IMR-90 (cell line): ENCODE measurements at places on chromosomes 2 and 18.

DNA sequence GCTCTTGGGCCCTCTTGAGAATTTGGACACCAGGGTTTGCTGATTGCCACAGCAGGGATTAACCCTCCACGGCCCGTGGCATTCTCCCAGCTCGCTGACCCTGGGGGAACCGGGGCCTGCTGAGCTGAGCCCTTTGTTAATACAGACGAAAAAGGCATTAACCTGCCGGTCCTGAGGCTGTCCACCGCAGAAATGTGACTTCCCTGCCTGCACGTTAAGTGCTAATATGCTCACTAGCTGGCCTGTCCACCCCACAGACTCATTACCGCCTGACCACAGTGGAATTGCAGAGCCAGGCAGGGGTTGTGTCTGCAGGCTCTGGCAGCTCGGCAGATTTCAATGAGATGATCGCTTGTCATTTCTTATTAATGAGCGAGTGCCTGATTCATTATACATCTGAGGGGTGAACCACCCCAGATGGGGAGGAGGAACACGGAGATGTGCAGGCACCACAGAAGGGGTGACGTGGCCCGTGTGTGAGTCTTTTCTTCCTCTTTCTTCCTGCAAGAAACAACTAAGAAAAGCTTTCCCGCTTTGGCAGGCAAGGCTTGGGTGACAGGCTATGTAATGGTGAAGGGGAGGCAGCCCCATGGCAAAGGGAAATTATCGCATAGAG, 126.0 kb downstream of the GLI2 start:
- peak; percentile 66 for DNase-seq

DNA sequence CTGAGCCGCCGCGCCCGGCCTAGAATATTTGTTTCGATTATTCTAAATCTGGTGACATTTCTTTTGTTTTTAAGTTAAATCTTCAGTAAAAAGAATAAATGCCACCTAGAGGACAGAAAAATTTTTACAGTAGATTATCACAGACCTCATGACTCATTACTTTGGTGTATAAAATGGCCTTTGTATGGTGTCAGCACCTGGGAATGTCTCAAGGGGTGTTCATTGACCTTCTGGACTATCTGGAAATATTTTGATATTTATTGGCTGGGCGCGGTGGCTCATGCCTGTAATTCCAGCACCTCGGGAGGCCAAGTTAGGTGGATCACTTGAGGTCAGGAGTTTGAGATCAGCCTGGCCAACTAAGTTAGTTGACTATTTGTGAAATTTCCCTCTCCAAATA, 30.3 kb upstream of the SLC30A6 start:
- peak; percentile 80 for DNase-seq

DNA sequence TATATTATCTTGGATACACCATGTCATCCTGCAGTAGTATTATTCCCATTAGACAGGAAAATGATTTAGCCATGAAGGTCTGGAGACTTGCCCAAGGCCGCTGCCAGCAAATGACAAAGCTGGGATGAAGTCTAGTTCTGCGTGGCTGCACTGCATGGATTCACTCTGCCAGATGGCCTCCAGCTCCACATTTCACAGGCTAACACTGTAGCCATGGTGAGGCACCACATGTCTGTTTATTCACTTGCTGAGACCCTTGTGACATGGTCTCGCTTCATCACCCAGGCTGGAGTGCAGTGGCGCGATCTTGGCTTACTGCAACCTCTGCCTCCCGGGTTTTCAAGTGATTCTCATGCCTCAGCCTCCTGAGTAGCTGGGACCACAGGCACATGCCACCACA, 31.5 kb upstream of the SCG2 start:
- DNase-seq = no peak

DNA sequence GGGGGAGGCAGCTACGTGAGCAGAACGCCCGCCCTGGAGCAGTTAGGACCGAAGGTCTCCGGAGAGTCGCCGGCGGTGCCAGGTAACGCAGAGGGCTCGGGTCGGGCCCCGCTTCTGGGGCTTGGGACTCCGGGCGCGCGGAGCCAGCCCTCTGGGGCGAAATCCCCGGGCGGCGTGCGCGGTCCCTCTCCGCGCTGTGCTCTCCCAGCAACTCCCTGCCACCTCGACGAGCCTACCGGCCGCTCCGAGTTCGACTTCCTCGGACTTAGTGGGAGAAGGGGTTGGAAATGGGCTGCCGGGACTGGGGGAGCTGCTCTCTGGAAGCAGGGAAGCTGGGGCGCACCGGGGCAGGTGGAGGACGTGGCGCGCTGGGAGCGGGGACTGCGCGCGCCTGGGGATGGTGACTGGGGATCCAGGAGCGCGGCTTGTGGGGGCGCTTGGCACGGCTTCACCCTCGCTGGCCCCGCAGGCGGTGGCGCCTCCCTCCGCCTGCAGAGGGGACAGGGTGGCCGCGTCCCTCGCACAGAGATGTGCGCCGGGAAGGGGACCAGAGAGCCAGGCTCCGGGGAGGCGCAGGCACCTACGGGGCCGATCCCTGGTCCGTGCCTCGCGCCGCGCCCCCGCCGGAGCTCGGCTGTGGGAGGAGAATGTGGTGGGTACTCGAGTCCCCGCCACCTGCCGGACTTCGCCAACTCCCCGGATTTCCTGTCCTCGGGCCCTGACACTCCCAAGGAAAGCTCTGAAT, 688 bp downstream of the CDH20 start:
- DNase-seq = no peak

GRCh38 chr18:9333441-9334328, 888 bp upstream of the TWSG1 start:
- DNase-seq = no peak

- DNase-seq = no peak
Observed at GRCh38 chr2:27255187-27255586, 7.7 kb downstream of the SLC30A3 start.

DNA sequence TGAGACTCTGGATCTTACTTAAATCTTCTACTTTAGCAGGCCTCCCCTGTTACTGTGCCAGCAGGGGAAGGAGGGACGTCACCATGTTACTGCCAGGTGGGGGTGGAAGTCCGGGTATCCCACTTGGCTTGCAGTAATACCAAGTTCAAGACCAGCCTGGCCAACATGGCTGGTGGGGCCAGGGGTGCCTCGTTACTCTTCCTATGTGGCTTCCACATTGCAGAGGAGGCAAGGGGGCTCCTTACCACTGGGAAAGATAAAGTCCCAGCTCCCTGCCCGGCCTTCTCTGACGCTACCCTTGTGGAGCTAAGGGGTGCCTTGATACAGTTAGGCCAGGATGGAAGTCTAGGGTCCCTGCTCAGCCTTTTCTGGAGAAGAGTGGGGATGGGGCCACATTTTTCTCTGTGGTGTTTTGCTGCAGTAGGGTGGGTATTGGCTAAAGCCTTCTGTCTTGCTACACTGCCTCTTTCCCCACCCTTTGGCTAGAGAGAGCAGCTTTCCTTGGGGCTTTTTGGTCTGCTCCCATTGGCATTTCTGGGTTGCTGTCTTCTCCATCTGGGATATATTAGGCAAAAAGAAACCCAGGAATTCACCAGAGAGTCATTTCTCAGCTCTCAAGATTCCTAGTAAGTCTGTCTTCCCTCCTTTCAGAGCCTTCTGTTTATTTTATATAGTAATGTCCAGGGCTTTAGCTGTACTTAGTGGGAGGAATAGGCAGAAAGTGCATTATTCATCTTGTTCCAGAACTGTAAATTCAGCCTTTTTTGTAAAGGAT, 21.9 kb downstream of the ELMOD3 start:
- DNase-seq = peak; percentile 63

DNA sequence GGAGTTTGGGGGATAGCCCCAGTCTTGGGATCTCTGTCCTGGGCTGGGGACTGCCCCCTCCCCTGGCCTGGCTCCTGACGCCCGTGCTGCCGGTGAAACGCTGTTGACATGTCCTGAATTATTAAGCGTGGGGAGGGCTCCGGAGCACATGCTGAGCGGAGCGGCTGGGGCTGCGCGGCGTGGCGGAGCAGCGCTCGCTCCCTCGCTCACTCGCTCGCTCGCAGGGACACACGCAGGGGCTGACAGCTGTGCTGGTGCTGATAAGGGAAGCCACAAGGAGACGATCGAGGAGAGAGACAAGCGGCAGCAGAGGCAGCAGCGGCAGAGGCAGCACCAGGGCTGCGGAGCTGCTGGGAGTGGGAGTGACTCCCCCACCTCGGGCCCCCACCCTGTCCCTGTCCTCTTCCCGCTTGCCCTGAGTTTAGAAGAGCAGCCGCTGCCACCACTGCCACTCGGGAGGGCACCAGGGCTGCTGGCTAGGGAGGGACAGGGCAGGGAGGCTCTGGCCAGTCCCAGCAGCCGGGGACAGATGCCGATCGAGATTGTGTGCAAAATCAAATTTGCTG, at the start of gene ASIC4:
Gene ASIC4, plus strand, starts transcription at position 287 of the 566 bp plus-strand sequence. Its CDS starts 243 bp downstream, at position 530.
- DNase-seq = peak; percentile 12

DNA sequence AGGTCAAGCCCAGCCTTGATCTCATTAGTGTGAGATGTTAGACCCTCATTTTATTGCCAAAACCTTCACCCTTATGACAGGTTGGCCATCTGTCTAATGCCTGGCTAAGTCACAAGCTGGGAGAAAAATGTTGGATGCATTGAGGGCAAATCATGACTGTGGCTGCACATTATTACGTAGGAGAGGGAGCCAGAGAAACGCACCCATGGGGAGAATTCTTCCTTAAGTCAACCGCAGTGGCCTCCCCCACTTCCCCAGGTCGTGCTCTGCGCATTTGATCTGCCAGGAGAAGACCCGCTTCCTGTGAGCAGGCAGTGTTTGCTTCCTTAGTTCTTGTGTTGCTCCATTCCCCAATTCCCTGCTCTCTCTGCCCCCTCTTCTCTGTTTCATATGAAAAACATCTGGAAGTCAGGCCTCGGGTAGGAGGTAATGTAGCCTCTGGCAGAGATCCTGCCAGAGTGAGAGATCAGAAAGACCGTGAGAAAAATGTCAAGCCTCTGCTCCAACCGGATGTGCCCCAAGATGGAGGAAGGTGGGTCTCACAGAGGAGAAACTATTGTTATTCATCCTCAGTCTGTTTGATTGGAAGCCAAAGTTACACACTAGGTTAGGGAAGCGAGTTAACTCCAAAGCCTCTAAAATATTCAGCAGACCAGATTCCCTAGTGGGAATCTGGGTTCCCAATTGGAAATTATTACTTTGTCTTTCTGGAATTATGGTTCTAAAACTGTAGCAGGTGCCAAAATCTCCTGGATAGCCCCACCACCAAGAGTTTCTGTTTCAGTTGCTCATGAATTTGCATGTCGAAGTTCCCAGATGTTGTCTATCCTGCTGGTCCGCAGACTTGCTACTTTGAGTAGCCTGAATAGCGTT, 144.3 kb upstream of the PELI1 start:
- DNase-seq = peak; percentile 83

DNA sequence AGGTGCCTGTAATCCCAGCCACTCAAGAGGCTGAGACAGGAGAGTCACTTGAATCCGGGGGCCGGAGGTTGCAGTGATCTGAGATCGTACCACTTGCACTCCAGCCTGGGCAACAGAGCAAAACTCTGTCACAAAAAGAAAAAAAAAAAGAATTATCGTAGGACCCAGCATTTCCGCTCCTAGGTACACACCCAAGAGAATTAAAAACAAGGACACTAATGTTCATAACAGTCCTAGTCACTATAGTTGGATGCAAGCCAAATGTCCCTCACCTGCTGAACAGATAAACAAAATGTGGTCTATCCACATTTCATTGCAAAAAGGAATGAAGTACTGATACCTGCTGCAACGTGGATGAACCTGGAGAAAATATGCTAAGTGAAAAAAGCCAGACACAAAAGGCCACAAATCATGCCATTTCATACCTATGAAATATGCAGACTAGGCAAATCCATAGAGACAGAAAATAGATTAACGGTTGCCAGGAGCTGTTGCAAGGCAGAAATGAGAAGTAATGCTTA, 21.2 kb downstream of the ADRA2B start:
- no peak for DNase-seq

- DNase-seq = no peak
Observed at GRCh38 chr18:42527766-42528165, 572.7 kb downstream of the PIK3C3 start.

- DNase-seq = no peak
Observed at GRCh38 chr2:135615404-135615803, 84.1 kb downstream of the R3HDM1 start.

DNA sequence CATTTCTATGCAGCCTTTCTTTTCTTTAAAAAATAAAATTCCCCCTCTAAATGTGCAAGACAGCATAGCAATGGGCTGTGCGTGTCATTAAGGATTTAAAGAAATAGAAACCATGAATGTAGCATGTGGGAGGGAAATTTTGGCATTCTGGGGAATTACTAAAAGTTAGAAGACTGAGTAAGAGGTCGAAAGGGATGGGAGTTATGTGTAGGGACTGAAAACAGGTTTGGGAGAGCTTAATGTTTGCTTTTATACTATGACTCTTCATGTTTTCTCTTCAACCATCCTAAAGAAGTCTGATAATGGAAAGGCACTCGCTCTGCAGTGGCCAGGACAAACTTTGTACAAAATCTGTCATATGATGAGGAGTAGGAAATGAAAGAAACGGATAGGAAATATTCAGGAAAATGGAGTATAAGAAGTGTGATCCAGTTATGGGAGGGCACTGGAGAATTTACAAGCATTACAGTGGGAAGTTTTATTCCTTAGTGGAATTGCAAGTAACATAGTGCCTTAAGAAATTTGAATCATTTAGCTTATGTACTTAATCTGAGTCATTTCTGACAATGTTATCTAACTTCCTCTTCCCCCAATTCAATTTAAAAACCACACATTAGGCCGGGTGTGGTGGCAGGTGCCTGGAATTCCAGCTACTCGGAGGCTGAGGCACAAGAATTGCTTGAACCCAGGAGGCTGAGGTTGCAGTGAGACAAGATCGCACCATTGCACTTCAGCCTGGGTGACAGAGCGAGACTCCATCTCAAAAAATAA, 20.6 kb downstream of the TMEM87B start:
- peak; percentile 29 for DNase-seq

- no peak for DNase-seq
Observed at GRCh38 chr18:63107171-63107845, 212.3 kb downstream of the BCL2 start.

- DNase-seq = no peak
Observed at GRCh38 chr2:27871802-27872201, 18.4 kb downstream of the RBKS start.

- DNase-seq = no peak
Observed at GRCh38 chr2:236715077-236715476, 145.5 kb downstream of the ACKR3 start.

- no peak for DNase-seq
Observed at GRCh38 chr18:63646936-63647335, 2.9 kb upstream of the SERPINB4 start.

- no peak for DNase-seq
Observed at GRCh38 chr2:134433469-134433868, 179.6 kb downstream of the MGAT5 start.
